ENCODE measurements at places on chromosomes 7 and 10. TPM values are rescaled to one million over a fixed set of nuclear protein-coding genes. Genes with fewer than 3 reads are reported as not detected.

DNA sequence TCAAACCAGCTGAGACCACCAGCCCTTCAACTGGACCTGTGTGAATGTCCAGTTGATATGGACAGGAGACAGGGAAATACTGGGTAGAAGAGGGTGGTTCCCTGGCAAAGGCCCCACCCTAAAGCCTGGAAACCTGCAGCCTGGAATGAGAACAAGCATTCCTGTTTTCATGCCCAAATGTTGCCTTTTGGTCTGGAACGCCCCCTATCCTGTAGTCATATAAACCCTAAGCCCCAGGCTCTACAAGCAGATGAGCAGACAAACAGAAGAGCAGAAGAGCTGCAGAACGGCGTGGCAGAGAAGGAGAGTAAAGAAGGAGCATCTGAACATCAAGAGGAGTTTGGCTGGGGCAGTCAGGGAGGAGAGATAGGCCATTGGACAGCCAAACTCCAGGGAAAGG, 38.4 kb downstream of the SYPL1 start:
- no peak overlapping the region for H3K4me3 ChIP-seq
- DNase-seq: no peak
- no peaks in the 10 kb centered on the region for H3K27me3 ChIP-seq
- H3K4me1 ChIP-seq: peaks cover 13% of the 10 kb centered on the region
- no peaks in the 10 kb centered on the region for H3K36me3 ChIP-seq
- H3K27ac ChIP-seq: no peak overlapping the region

DNA sequence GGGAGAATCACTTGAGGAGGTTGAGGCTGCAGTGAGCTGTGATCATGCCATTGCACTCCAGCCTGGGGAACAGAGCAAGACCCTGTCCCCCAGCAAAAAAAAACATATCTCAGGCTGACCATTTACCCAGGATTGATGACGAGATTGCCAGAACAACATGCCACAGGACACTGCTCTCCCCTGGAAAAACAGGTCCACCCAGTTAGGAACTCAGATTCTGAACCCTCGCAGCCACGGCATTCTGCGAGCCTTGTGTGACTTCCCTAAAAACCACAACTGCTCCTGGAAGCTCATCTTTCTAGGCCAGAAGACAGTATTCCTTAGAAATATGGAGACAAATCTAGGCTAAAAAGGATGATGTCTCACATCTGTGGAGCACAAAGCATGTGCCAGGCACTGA, 42.1 kb upstream of the SH2B2 start:
- H3K36me3 ChIP-seq: peaks cover 15% of the 10 kb centered on the region
- H3K27me3 ChIP-seq: no peaks in the 10 kb centered on the region
- no peaks in the 10 kb centered on the region for H3K4me1 ChIP-seq
- no peak for DNase-seq

- no peak for DNase-seq
- H3K36me3 ChIP-seq: 0 out of 2 replicates have a peak, but pooled peaks cover 6% of the 10 kb centered on the region
- peak overlapping the region; percentile 89 for H3K4me3 ChIP-seq
- no peak overlapping the region for H3K27ac ChIP-seq
Measured at GRCh38 chr7:129189661-129190310, 1.4 kb downstream of the SMO start.

- no peak for DNase-seq
- H3K4me3 ChIP-seq: no peak overlapping the region
- no peaks in the 10 kb centered on the region for H3K4me1 ChIP-seq
- H3K27me3 ChIP-seq: no peaks in the 10 kb centered on the region
- H3K27ac ChIP-seq: no peak overlapping the region
Measured at GRCh38 chr10:103791291-103791690, 64.1 kb downstream of the SH3PXD2A start.

DNA sequence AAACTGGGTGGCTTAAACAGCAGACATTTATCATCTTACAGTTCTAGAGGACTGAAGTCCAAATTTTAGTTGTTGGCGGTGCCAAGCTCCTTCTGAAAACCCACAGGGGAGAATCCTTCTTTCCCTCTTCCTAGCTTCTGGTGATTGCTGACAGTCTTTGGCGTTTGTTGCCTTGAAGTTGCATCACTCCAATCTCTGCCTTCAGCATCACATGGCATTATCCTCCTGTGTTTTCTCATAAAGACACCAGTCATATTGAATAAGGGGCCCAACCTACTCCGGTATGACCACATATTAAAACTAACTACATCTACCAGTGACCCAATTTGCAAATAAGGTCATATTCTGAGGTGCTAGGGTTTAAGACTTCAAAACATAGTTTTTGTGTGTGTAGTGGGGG, 472.1 kb upstream of the IGFBP3 start:
- no peaks in the 10 kb centered on the region for H3K36me3 ChIP-seq
- H3K4me3 ChIP-seq: no peak overlapping the region
- no peaks in the 10 kb centered on the region for H3K4me1 ChIP-seq
- H3K27me3 ChIP-seq: no peaks in the 10 kb centered on the region
- H3K27ac ChIP-seq: no peak overlapping the region

- H3K27ac ChIP-seq: no peak within 1 kb of the TSS
- H3K36me3 ChIP-seq: no peaks in the 10 kb centered on the region
- no peak for DNase-seq
- H3K27me3 ChIP-seq: no peaks in the 10 kb centered on the region
- H3K4me1 ChIP-seq: no peaks in the 10 kb centered on the region
Measured at GRCh38 chr7:117427258-117427701, at the start of gene ASZ1. Gene ASZ1 (minus strand): TSS chr7:117427493. CDS start chr7:117427460, 33 bp downstream.

- no peak for DNase-seq
- H3K27me3 ChIP-seq: 0 out of 2 replicates have a peak, but pooled peaks cover 4% of the 10 kb centered on the region
- H3K27ac ChIP-seq: no peak overlapping the region
- no peaks in the 10 kb centered on the region for H3K36me3 ChIP-seq
- no peak overlapping the region for H3K4me3 ChIP-seq
Measured at GRCh38 chr7:157044147-157044687, 33.8 kb upstream of the MNX1 start.

DNA sequence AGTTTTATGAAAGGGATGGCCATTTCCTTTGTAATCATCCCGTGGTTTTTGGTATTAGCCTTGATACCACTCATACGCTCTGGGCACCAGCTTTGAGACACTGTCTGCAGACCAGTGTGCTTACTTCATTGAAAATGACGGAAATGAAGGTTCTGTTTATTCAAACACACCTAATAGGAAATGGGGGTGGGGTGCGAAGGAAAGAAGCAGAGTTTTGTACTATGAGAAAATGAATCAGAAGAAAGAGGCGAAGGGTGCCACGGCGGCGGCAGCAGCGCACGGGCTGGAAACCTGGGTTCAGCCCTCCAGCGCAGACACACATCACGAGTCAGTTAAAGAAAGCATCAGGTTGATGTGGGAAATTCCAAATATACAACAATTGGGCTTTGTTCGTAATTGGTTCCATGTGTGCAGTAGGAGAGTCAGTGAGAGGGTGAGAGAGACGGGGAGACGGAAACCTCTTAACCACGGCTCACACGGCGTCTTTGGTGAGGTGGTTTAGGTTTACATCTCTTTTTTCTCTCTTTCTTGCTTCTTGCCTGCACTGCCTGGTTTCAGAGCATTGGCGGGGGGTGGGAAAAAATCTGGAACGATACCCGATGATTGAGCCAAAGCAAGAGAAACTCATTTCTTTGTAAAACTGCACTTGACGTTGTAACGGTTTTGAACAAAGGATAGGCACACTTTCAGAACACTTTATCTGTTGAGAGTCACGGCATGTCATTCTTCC, 321.2 kb downstream of the FRMD4A start:
- H3K27ac ChIP-seq: peak overlapping the region; percentile 92
- no peaks in the 10 kb centered on the region for H3K36me3 ChIP-seq
- peak overlapping the region; percentile 55 for H3K4me3 ChIP-seq

DNA sequence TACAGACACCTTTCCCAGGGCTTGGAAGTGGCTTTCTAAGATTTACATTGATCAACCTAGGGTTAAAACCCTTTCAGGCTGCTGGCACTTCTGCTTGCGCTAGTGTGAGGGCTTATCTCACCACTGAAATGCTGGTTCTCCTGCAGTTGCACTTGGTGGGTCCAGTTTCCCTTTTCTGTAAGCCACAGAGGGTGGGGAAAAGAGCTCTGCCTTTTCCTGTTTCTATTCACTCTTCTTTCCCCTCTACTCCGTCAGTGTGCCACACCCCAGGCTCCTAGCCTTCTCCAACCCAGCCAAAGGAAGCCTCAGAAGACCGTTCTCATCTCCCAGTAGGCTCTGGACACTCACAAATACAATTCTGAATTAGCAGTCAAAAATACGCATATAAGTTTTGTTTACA, 19.0 kb upstream of the CAPZA2 start:
- H3K36me3 ChIP-seq: no peaks in the 10 kb centered on the region
- no peak overlapping the region for H3K4me3 ChIP-seq
- H3K27ac ChIP-seq: no peak overlapping the region

DNA sequence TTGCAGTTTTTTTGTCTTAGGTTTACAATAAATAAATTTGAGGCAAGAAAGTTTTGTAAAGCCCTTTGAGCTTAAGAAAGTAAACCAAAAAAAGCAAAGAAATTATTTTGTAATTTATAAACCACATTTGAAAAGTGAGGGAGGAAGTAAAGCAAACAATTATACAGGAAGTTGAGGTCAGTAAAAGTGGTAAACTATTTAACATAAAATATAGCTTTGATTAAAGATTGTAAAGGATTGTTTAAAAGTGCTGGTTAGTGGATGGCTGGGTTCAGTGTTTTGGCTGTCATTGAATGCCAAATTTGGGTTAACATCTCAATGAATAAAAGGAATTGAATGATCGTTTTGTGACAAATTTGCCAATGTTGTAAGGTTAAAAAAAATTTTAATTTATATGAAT, 9.9 kb downstream of the SOSTDC1 start:
- H3K4me1 ChIP-seq: peaks cover 3% of the 10 kb centered on the region
- no peak for DNase-seq
- H3K4me3 ChIP-seq: no peak overlapping the region
- no peaks in the 10 kb centered on the region for H3K27me3 ChIP-seq
- no peaks in the 10 kb centered on the region for H3K36me3 ChIP-seq

- no peaks in the 10 kb centered on the region for H3K4me1 ChIP-seq
- no peaks in the 10 kb centered on the region for H3K27me3 ChIP-seq
- no peak for DNase-seq
- no peak overlapping the region for H3K4me3 ChIP-seq
- no peak overlapping the region for H3K27ac ChIP-seq
- H3K36me3 ChIP-seq: no peaks in the 10 kb centered on the region
Measured at GRCh38 chr7:121605317-121605680, 209.2 kb upstream of the FAM3C start.

DNA sequence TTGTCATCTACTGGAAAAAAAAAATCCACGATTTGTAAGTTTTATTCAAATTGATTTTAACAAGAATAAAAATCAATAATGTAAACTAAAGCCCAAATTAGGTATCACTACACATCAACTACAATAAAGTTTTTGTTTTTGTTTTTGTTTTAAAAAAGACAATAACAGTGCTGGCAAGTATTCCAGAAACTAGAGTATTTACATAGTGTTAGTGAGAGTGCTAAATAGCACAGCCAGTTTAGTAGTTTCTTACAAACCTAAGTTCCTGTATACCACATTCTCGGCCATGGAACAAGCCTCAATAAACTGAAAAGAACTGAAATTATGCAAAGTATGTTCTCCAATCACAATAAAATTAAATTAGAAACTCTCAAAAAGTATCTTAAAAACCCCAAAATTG, 8.1 kb downstream of the ARHGAP12 start:
- H3K4me3 ChIP-seq: no peak overlapping the region
- no peak overlapping the region for H3K27ac ChIP-seq
- DNase-seq: no peak
- H3K36me3 ChIP-seq: peaks cover 4% of the 10 kb centered on the region

GRCh38 chr10:20457649-20458048, 439.5 kb downstream of the NEBL start:
- DNase-seq: no peak
- no peaks in the 10 kb centered on the region for H3K4me1 ChIP-seq
- no peaks in the 10 kb centered on the region for H3K27me3 ChIP-seq
- H3K36me3 ChIP-seq: no peaks in the 10 kb centered on the region
- no peak overlapping the region for H3K4me3 ChIP-seq

TRPV5 gene
- total RNA-seq: not detected

SRRM3 gene
- 0.43 TPM for total RNA-seq

AS3MT gene
- total RNA-seq: 14.8 TPM

CRTAC1 gene
- total RNA-seq: not detected

COX15 gene
- total RNA-seq: 49.9 TPM

ANKRD22 gene
- not detected for total RNA-seq

All from SJCRH30 (cell line).